T47D (cell line): ENCODE measurements at places on chromosomes 7 and 10.

- no peak for DNase-seq
Observed at GRCh38 chr10:16518822-16519221, 2.9 kb downstream of the C1QL3 start.

GRCh38 chr7:52917982-52918578 lies 117.4 kb upstream of the POM121L12 start:
- DNase-seq: peak; percentile 63

GRCh38 chr7:55044791-55045190 lies 26.0 kb downstream of the EGFR start:
- DNase-seq: peak; percentile 19

DNA sequence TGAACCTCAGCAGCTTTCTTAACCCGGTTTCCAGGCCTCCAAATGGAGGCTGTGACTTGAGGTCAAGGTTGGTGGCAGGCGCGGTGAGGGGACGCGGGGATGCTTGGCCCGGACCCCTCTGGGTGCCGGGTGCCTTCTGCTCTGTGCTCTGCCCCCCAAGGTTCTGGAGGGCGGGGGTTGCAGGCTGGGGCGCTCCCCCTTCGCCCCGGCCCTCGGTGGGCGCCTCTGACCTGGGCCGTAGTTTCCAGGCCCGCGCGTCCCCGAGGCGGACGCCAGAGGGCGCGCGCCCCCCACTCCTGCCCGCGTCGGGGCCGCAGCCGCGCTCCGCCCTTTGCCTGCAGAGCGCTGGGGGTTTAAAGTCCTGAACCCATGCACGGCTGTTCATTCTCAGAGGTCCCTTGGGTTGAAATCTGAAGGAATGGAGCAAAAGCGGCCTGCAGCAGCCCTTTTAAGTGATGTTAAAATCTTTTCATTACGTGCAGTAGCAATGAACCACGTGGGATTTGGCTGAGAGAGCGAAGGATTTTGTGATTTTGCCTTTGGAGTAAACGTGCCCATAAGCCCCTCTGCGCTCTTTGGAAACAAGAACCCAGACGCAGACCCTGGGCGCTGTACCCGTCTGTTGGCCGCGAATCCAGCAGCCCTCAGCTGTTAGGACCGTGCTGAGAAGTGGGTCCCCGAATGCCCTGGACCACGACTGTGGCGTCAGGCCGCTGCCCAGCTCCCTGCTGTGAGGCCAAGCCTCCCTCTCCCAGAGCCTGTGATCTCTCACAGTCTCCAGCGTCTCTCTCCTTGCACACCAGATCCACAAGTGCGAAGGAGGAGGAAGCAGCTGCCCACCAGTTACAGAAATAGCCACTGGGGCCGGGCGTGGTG lies 135.0 kb downstream of the ACTR3B start:
- DNase-seq: peak; percentile 51

- no peak for DNase-seq
Observed at GRCh38 chr7:41824284-41824683, 121.4 kb upstream of the INHBA start.
